ENCODE measurements at places on chromosomes 3 and 15. TPM values are rescaled to one million over a fixed set of nuclear protein-coding genes. Genes with fewer than 3 reads are reported as not detected.

Gene ZBBX
- total RNA-seq = not detected

Gene COX5A
- 339 TPM for total RNA-seq

GRCh38 chr15:88036154-88036839 lies 220.2 kb downstream of the NTRK3 start:
- no peaks in the 10 kb centered on the region for H3K27me3 ChIP-seq
- H3K36me3 ChIP-seq = no peaks in the 10 kb centered on the region
- H3K27ac ChIP-seq = no peak overlapping the region
- DNase-seq = no peak
- no peak overlapping the region for H3K4me3 ChIP-seq

GRCh38 chr3:106349191-106349881 lies 480.5 kb upstream of the CBLB start:
- H3K4me3 ChIP-seq = no peak overlapping the region
- H3K27ac ChIP-seq = no peak overlapping the region
- peaks cover 16% of the 10 kb centered on the region for H3K4me1 ChIP-seq
- no peaks in the 10 kb centered on the region for H3K36me3 ChIP-seq

Measured in MCF 10A (cell line).